ENCODE measurements at places on chromosomes 3 and 15. TPM values are rescaled to one million over a fixed set of nuclear protein-coding genes. Genes with fewer than 3 reads are reported as not detected.

DNA sequence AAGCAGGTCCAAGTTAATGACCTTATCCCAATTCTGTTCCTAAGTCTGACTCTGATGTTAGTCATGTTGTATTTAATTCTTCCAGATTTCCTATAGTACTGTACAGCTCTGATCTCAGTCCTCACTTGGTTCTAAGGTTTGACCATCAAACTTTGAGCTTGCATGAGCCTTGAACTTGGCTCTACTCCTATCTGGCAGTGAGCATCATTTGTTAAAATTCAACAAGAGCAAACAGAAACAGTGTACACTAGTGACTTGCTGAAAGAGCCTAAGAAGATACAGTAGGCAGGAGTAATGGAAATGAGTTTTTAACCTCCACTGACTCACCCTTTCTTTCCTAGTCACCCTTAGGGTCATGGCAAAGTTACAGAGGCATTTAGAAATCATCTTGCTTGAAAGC lies 451.1 kb upstream of the TPRG1 start:
- no peak for DNase-seq
- H3K36me3 ChIP-seq: no peaks in the 10 kb centered on the region
- no peak overlapping the region for H3K27ac ChIP-seq
- no peaks in the 10 kb centered on the region for H3K27me3 ChIP-seq
- no peak overlapping the region for H3K4me3 ChIP-seq
- H3K4me1 ChIP-seq: peaks cover 4% of the 10 kb centered on the region

DNA sequence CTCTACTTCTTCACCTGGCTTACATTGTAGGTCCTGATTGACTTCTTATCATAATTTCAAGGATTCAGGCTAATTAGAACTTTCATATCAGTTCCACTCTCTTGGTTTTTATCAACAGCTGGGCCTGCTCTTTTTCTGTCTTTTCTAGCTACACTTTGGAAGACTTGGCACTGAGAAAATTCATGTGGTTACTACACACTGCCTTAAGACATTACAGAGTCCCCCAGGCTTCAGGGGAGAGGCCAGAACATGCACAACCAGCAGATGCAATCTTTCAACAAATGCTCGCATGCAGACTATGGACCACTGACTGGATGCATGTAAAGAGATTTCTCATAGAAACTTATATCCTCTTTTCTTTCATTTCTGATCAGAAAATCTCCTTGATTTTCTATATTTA lies 423.5 kb downstream of the TUSC7 start:
- no peaks in the 10 kb centered on the region for H3K4me1 ChIP-seq
- no peak overlapping the region for H3K27ac ChIP-seq
- no peaks in the 10 kb centered on the region for H3K27me3 ChIP-seq
- no peak overlapping the region for H3K4me3 ChIP-seq

GRCh38 chr3:149581248-149581647 lies 76.6 kb downstream of the WWTR1 start:
- DNase-seq: no peak
- no peaks in the 10 kb centered on the region for H3K27me3 ChIP-seq
- H3K27ac ChIP-seq: peak overlapping the region; percentile 56
- no peak overlapping the region for H3K4me3 ChIP-seq
- peaks cover 27% of the 10 kb centered on the region for H3K4me1 ChIP-seq

GRCh38 chr15:50886139-50886467 lies 22.4 kb upstream of the AP4E1 start:
- peaks cover 13% of the 10 kb centered on the region for H3K4me1 ChIP-seq
- H3K36me3 ChIP-seq: no peaks in the 10 kb centered on the region
- no peaks in the 10 kb centered on the region for H3K27me3 ChIP-seq
- no peak for DNase-seq
- no peak overlapping the region for H3K4me3 ChIP-seq
- no peak overlapping the region for H3K27ac ChIP-seq

GRCh38 chr15:28128031-28128430 lies 28.9 kb upstream of the OCA2 start:
- DNase-seq: no peak
- H3K4me1 ChIP-seq: peaks cover 3% of the 10 kb centered on the region
- peaks cover 4% of the 10 kb centered on the region for H3K36me3 ChIP-seq
- no peak overlapping the region for H3K27ac ChIP-seq

GRCh38 chr3:173739726-173740125 lies 342.2 kb downstream of the NLGN1 start:
- H3K36me3 ChIP-seq: no peaks in the 10 kb centered on the region
- H3K4me3 ChIP-seq: no peak overlapping the region
- no peak overlapping the region for H3K27ac ChIP-seq
- DNase-seq: no peak
- no peaks in the 10 kb centered on the region for H3K27me3 ChIP-seq

DNA sequence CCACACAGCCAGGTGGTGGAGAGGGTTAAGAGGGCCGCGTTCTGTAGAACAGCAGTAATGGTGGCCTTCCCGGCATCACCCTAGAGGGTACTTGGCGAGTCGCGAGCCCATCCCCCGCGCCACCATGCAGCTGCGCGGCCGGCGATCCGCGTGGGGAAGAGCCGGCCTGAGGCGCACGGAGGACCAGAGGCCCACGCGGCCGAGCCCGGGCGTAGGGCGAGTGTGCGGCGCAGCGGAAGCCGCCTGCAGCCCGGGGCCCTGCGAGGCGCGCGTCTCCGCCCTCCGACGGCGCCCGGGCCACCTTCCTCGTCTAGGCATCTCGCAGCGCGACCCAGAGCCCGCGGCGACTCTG lies 423 bp downstream of the TKT start:
- DNase-seq: peak; percentile 48
- peak overlapping the region; percentile 82 for H3K4me3 ChIP-seq
- no peaks in the 10 kb centered on the region for H3K36me3 ChIP-seq

GRCh38 chr3:124565551-124565950 lies 164.7 kb upstream of the UMPS start:
- DNase-seq: peak; percentile 29
- no peak overlapping the region for H3K27ac ChIP-seq
- H3K27me3 ChIP-seq: no peaks in the 10 kb centered on the region
- no peaks in the 10 kb centered on the region for H3K36me3 ChIP-seq

- H3K27me3 ChIP-seq: no peaks in the 10 kb centered on the region
- peaks cover 9% of the 10 kb centered on the region for H3K4me1 ChIP-seq
- H3K4me3 ChIP-seq: no peak overlapping the region
- H3K27ac ChIP-seq: no peak overlapping the region
- no peak for DNase-seq
These were observed 172.1 kb upstream of the SMAD3 start for GRCh38 chr15:66893294-66893693.

DNA sequence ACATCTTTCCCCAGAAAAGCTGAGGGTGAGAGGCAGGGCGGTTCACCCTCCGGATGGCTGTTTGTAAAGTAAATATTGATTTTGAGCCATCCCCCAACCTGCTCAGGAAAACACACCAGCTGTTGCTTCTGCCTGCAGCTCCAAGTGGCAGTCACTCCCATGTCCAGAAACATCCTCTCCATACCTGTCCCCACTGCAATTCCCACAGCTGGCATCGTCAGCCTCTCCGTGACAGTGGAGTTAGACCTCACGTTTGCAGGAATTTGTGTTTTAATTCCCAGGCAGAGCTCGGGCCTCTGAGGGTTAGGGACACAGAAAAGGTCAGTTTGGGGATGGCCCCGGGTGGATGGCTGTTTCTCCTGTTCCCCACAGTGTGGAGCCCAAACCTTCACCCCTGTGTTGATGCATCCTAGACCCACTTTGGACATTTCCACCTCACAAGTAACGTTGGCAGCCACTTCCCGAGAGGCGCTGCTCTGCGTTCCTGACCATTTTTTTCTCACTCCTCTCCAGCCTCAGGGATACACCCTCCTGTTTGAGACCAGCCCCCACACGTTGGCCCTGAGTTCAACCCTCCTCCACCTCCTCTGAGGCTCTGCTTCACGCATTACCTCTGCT lies 11.8 kb upstream of the FAM174B start:
- H3K4me1 ChIP-seq: peaks cover 33% of the 10 kb centered on the region
- no peaks in the 10 kb centered on the region for H3K36me3 ChIP-seq
- DNase-seq: no peak
- H3K27me3 ChIP-seq: no peaks in the 10 kb centered on the region
- no peak overlapping the region for H3K4me3 ChIP-seq

DNA sequence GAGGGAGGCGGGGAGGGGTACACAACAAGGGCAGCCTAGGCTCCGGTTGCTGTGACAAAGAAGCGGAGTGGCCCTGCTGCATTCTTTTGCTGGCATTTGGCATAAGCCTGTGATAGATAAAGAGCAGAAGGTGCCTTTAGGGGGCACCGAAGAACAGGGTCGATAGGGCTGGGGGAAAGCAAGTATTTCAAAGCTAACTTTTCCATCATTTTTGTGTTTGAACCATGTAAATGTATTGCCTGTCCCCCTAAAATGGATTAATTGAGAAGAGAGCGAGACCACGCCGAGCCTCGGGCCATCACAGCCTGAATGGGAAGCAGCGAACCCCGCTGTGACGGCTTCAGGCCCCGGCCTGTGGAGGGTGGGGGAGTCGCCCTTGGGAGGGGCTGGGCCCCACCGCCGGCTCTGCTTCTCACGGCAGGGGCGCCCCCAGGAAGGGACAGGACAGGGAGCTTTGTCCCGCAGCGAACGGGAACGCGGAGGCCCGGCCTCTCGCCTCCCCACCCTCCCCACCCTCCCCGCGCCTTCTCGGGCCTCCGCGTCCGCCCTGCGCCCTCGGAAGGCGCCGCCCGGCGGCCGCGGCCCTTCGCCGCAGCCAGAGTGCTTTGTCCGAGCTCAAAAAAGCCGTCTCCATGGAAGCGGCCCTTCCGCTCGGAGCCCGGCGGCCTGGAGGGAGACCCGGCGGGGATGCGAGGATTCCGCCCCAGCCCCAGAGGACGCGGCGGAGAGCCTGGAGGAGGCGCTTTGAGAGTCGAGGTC lies 32.4 kb upstream of the ALDH1L1 start:
- peak overlapping the region; percentile 9 for H3K4me3 ChIP-seq
- H3K27me3 ChIP-seq: no peaks in the 10 kb centered on the region
- DNase-seq: peak; percentile 60
- peak overlapping the region; percentile 79 for H3K27ac ChIP-seq

DNA sequence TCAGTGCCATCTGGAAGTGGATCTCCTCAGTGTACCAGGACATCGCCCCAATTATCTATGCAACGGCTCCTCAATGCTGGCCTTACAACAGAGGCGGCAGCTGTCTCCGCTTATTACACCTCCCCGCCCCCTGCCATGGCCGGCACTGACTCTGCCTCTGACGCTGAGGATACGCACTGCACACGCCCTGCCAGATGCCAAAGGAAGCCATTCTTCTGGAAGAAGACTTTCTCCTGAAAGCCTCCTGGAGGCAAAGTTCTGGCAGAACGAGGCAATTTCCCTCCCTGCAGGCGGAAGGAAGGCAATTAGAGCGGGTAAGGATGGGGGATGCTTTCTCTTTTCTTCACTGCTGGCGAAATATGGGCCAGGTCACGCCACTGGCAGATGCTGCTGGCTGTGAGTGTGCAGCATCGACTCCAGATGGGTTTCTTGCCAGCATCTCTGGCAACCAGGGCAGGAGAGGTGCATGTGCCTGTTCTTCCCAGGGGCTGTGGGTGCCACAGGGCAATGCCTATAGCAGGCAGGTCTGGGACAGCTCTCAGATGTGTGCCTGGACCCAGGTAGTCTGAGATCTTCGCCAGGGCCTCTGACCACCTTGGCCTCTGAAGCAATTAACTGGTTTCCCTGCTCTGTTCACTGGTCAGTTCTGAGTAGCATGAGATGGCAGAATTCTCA lies 62.2 kb upstream of the MRPS22 start:
- no peak overlapping the region for H3K4me3 ChIP-seq
- no peaks in the 10 kb centered on the region for H3K4me1 ChIP-seq
- no peaks in the 10 kb centered on the region for H3K36me3 ChIP-seq
- H3K27ac ChIP-seq: no peak overlapping the region
- no peak for DNase-seq
- no peaks in the 10 kb centered on the region for H3K27me3 ChIP-seq

GRCh38 chr15:42136513-42136912 lies 19.9 kb downstream of the PLA2G4F start:
- no peaks in the 10 kb centered on the region for H3K27me3 ChIP-seq
- no peak for DNase-seq
- no peak overlapping the region for H3K4me3 ChIP-seq
- H3K4me1 ChIP-seq: no peaks in the 10 kb centered on the region

- no peak overlapping the region for H3K27ac ChIP-seq
- H3K36me3 ChIP-seq: no peaks in the 10 kb centered on the region
- H3K4me3 ChIP-seq: no peak overlapping the region
- H3K27me3 ChIP-seq: no peaks in the 10 kb centered on the region
- H3K4me1 ChIP-seq: no peaks in the 10 kb centered on the region
- DNase-seq: no peak
These were observed 25.4 kb downstream of the COMMD2 start for GRCh38 chr3:149726716-149727407.

GRCh38 chr3:56810577-56811545 lies 9.1 kb upstream of the ARHGEF3 start:
- H3K27ac ChIP-seq: no peak overlapping the region
- DNase-seq: no peak
- H3K4me1 ChIP-seq: no peaks in the 10 kb centered on the region
- H3K27me3 ChIP-seq: no peaks in the 10 kb centered on the region
- H3K36me3 ChIP-seq: no peaks in the 10 kb centered on the region
- no peak overlapping the region for H3K4me3 ChIP-seq

DNA sequence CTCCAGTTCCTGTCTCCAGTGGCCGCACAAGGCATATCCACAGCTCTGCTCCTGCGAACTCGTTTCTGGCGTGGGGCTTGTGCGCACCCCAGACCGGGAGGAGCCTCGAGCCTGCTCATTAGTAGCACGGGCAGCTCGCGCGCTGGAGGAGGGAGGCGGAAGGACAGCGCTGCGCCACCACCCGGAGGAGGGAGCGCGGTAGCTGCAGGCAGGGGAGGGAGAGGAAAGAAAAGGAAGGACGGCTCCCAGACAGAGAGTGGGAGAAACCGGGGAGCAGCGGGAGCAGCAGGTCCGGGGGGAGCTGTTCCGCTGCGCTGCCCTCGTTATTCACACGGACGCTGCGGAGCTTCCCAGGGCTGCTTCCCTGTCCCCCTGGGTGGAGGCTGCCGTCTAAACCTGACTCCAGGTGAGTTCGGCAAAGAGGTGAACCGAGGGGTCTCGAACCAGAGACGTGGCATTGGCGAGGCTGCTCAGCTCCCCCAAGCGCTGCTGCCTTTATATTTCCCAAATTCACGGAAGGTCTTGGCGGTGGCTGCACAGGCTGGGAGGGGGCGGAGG lies 121.3 kb upstream of the ZNF717 start:
- H3K4me3 ChIP-seq: no peak overlapping the region
- peak; percentile 34 for DNase-seq
- H3K27me3 ChIP-seq: no peaks in the 10 kb centered on the region
- no peaks in the 10 kb centered on the region for H3K36me3 ChIP-seq

GRCh38 chr3:49519916-49520385 lies 34.3 kb upstream of the BSN start:
- H3K4me3 ChIP-seq: no peak overlapping the region
- H3K27ac ChIP-seq: peak overlapping the region; percentile 19
- no peaks in the 10 kb centered on the region for H3K36me3 ChIP-seq
- no peak for DNase-seq

GRCh38 chr3:98541695-98542094 lies 9.9 kb downstream of the GPR15 start:
- H3K36me3 ChIP-seq: no peaks in the 10 kb centered on the region
- H3K27me3 ChIP-seq: no peaks in the 10 kb centered on the region
- no peak overlapping the region for H3K27ac ChIP-seq

The DPPA2 gene
- total RNA-seq: not detected

The SYNPR gene
- not detected for total RNA-seq

The VWA5B2 gene
- 15.8 TPM for total RNA-seq

The WDR72 gene
- 9.2 TPM for total RNA-seq

The DLG1 gene
- 45.8 TPM for total RNA-seq

The ATP13A5 gene
- not detected for total RNA-seq

The NANOGP8 gene
- 1.6 TPM for total RNA-seq

The DBR1 gene
- total RNA-seq: 4.3 TPM

The MEGF11 gene
- total RNA-seq: not detected

The MNS1 gene
- 4.0 TPM for total RNA-seq

The SH2D7 gene
- total RNA-seq: not detected

All from body of pancreas (tissue), 4 donors.